D721Med (cell line): ENCODE measurements at places on chromosomes 2 and 18.

DNA sequence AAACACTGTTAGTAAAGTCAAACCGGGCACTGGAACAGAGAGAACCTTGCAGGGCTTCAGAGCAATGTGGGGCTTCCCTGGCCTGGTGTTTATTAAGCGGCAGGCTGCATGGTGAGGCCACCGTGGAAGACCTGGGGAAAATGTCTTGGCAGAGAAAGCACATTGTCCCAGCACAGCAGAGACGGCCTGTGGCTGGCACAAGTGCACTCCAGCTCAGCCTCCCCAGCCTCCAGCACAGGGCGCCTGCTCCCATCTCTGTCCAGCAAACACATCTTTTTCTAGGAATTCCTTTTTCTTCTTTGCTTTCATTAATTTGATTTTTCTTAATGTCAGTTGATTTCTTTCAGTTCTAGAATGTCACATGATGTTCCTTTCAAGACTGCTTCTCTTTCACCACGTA lies 138.2 kb upstream of the NFATC1 start:
- no peak for DNase-seq

- DNase-seq = no peak
Measured at GRCh38 chr2:4144731-4145130, 441.4 kb downstream of the DCDC2C start.

DNA sequence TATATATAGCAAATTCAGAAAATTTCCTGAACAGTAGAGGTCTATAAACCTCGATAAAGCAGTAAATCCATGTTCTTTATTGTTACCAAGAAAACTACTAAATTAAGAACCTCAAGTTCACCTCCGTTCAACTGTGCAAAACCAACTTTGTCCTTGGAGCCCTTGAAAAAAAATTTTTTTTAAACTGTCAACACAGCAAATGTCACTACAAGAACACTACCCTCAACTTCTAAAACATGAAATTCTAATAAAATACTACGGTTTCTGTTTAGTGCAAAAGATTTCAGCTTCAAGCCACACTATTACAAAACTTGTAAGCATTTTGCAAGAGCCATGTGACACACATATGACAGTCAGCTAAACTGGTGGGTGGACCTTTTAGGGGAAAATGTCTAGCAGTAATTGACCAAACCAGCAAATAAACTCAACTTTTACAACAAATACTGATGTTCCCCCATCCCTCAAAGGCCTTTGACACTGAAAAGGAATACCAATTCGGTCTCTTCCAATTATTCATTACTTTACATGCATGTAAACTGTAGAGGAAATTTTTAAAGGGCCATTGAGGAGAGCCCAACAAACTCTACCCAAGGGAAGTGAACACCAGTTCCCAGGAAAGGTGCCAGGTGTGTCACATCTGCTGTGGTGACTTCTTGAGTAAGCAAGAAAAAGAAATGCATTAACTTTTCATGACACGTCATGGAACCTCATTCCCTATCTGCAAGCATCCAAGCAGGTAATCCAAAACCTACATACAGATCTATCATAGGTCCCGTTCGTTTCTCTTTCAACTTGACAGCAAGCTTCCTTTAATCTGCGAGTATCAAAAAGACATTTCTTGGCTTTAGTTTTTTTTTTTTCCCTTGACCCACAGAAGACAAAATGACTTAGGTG lies 1.4 kb downstream of the RAB1A start:
- no peak for DNase-seq

DNA sequence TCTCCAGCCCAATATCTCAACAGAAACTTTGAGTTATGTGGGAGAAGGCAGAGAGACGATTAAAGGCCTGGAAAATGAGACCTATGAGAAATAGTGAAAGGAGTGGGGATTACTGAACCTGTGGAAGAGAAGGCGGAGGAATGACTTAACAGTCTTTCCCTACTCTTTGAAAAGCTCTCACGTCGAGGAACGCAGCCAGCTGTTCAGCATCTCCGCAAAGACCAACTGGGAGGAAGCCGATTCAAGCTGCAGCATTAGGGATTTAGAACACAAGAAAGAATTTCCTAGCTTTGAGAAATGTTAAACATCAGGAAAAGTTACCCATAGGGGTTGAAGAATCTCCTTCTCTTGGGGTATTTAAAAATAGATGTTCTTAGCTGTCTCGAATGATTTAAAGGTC lies 233.2 kb upstream of the PARD3B start:
- DNase-seq = no peak

DNA sequence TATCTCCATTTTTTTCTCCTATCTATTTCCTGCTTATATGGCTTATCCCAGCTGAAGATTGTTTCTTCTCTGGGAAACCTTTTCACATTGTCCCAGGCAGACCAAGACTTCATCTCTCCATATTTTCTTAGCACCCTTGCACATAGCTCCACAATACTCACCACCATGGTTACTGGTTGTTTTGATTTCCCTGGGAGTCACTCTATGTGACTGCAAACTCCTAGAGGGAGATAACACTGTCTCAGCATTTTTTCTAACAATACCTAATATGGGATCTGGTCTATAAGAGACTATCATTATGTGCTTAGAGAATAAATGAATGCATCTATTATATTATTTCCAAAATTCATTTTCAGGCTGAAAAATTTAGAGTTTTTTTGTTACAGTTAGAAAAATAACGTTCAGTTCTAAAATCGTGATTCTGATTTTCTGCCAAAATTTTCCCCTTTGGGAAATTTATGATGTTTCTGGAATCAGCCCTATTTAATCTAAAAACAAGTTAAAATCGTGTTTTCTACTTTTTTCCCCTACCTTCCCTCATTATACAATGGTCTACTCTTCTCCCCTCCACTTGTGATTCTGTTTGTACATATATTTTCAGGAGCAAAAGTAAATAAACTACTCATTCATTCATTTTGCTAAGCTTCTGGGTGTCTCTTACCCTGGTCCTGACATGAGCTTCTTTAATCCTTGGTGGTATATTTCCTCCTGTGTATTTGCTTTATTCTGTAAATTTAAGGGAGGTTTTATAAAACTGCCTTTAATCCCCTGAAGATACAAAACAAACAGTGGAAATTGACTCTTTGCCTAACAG lies 95.4 kb downstream of the HNMT start:
- DNase-seq = no peak

DNA sequence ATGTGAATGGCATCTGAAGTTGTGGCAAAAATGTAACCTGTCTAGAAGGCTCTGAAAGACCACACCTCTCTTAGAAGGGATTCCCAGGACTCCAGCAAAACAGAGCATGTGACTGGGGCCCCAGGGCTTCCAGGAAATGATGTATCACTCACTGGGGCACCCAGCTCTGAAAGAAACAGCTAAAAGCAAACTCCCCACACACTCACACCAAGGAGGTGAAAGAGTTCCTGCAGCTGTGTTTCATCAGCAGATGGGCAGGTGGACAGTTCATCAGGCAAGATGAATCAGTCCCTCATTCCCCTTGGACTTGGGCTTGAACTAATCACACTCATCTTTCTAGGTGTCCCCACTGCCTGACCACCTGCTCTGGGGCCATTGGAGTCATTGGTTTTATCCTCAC lies 76.2 kb downstream of the CCBE1 start:
- no peak for DNase-seq

- no peak for DNase-seq
Measured at GRCh38 chr2:31739161-31739560, 158.4 kb upstream of the SRD5A2 start.

DNA sequence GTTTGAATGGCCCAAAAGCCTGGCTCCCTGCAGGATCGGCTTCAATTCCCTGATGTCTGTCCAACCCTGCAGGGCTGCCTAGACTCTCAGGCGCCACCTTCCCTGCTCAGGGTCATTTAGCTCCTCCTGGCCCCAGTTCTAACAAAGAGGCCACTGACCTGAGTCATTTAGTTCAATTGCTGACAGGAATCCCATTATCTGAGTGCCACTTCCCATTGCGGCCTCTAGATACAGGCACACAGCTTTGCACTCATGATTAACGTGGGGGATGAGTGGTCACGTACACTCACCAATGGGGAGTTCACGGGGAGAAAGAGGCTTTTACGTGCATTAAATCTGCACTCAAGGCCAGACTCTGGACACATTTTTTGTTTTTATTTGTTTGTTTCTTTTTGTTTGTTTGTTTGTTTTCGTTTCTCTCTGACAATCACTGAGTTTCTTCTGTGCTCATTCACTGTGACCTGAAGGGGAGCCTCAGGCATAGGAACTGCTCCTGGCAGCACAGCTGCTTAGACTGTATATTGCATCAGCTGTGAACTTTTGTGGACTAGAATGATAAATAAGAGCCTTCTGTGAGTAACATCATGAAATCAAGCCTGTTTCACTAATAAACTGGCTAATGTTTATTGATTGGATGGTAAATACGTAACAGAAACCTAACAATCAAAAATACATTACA lies 118.9 kb upstream of the CTNNA2 start:
- DNase-seq = no peak

GRCh38 chr2:4903656-4904348 lies 788.4 kb upstream of the SOX11 start:
- no peak for DNase-seq

DNA sequence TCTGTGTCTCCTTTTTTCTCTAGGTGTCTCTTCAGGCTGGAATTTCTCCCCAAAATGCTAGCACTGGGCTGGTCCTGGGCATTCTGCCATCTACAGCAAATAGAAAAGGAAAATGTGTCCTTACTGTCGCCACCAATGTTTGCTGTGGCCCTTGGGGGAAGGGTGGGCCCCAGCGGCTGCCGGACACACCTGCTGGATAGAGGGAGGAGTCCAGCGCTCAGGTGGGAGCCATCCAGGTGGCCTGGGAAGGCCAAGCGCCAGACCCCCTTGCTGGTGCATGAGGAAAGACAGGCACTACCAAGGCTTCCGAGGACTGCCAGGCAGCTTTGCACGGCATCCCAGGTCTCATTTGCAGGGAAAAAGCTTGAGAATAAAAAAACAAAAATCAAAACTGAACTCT lies 147.7 kb upstream of the GATA6 start:
- DNase-seq = no peak

GRCh38 chr2:20603791-20604190 lies 47.1 kb downstream of the HS1BP3 start:
- DNase-seq = no peak
